ENCODE measurements at places on chromosomes 3 and 15. TPM values are rescaled to one million over a fixed set of nuclear protein-coding genes. Genes with fewer than 3 reads are reported as not detected.

Gene TM4SF18
- 3.3 TPM for total RNA-seq

Gene TM6SF1
- total RNA-seq = 0.90 TPM

Gene DPPA4
- 734 TPM for total RNA-seq

Gene CP
- 2.6 TPM for total RNA-seq

DNA sequence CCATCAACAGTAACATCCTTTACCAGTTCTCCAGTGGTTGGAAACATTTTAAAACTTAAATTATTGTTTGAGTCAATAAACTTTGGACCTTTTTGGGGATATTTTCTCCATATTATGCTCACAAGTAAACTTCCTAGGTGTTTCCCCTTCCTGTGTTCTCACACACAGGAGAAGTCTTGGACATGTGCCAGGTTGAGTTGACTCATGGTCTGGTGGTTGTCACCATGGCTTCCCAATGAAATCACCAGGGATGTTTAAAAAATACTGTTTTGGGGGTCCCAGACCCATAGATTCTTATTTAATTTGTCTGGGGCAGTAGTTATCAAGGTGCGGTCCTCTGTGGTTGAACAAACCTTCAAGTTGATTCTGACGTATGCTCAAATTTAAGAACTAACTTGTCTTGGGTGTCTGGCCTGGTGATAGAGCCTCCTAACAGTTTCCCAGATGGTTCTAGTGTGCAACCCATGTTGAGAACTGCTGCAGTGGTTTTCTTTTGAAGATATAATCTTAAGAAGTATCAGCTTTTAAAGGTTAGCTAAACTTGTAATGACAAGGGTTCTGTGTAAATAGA, 291.8 kb downstream of the EDEM1 start:
- no peak overlapping the region for H3K27ac ChIP-seq
- no peak for DNase-seq
- no peaks in the 10 kb centered on the region for H3K36me3 ChIP-seq
- H3K27me3 ChIP-seq = no peaks in the 10 kb centered on the region
- H3K4me1 ChIP-seq = no peaks in the 10 kb centered on the region

DNA sequence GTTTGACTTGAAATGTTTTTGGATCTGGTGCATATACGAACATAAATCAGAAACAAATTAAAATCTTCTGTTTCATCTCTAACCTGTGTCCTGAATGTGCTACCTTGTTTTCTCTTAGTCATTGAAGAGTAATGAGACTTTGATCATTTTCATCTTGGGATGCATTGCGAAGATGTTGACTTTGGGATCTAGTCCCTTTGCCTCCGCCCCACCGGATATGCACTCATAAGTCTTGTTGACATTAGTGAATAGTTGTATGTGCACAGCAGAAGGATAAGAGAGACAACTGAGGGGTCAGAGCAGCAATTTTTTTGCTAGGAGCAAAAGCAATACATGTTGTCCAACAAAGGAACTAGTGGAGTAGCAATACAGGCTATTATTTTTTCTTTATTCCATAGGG, 35.9 kb upstream of the SPRED1 start:
- H3K4me1 ChIP-seq = no peaks in the 10 kb centered on the region
- no peaks in the 10 kb centered on the region for H3K27me3 ChIP-seq
- no peak overlapping the region for H3K4me3 ChIP-seq
- no peak overlapping the region for H3K27ac ChIP-seq

GRCh38 chr3:134459562-134459961, 26.2 kb downstream of the ANAPC13 start:
- no peak overlapping the region for H3K27ac ChIP-seq
- H3K36me3 ChIP-seq = no peaks in the 10 kb centered on the region
- H3K4me3 ChIP-seq = no peak overlapping the region

- no peaks in the 10 kb centered on the region for H3K27me3 ChIP-seq
- no peak overlapping the region for H3K4me3 ChIP-seq
Observed at GRCh38 chr3:46536758-46537157, 29.3 kb downstream of the LRRC2 start.

DNA sequence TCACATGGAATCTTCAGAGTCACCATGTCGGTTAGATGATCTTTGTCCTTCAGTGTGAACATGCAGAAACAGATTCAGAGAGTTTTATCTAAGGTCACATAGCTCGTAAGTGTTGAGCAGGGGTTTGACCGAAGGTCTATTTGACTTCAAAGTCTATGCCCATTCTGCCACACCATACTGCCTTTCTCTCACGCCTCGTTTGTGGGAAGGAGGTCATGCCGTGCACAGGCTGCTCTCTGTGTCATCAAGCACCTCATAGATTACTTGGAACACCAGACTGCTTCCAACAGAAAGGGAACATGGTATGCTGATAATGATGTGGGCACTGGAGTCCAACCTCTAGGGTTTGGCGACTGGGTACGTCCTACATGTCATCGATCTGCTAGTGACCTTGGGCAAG, 128.8 kb downstream of the SV2B start:
- no peak overlapping the region for H3K4me3 ChIP-seq
- H3K27ac ChIP-seq = no peak overlapping the region
- no peaks in the 10 kb centered on the region for H3K27me3 ChIP-seq
- no peaks in the 10 kb centered on the region for H3K4me1 ChIP-seq

- H3K4me1 ChIP-seq = peaks cover 7% of the 10 kb centered on the region
- peaks cover 2% of the 10 kb centered on the region for H3K27me3 ChIP-seq
- H3K27ac ChIP-seq = no peak overlapping the region
- no peaks in the 10 kb centered on the region for H3K36me3 ChIP-seq
- no peak overlapping the region for H3K4me3 ChIP-seq
- DNase-seq = no peak
Observed at GRCh38 chr3:72538070-72538745, 310.0 kb downstream of the SHQ1 start.

- H3K4me1 ChIP-seq = peaks cover 3% of the 10 kb centered on the region
- DNase-seq = no peak
- no peaks in the 10 kb centered on the region for H3K36me3 ChIP-seq
- H3K4me3 ChIP-seq = peak overlapping the region; percentile 64
Observed at GRCh38 chr15:31869686-31870307, 160.5 kb upstream of the CHRNA7 start.

DNA sequence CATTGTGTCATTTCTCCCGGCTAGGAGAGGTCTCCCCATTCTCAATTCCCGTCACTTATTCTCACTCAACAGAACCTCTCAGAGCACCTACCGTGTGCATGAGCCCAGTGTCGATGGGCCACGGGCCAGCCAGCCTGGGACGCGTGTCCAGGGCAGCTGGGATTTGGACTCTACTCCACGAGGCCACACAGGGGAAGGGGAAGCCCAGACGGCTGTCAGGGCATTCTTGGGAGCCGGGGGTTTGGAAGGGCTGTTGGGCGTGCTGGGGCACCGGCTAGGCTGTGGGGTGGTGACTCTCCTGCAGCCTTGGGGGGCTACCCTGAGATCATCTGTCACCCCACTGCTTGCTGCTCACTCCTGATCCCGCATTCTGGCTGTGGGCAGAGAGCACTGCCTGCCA, 41.7 kb upstream of the PCSK6 start:
- no peak for DNase-seq
- no peak overlapping the region for H3K27ac ChIP-seq
- no peaks in the 10 kb centered on the region for H3K4me1 ChIP-seq
- no peaks in the 10 kb centered on the region for H3K27me3 ChIP-seq
- no peaks in the 10 kb centered on the region for H3K36me3 ChIP-seq

DNA sequence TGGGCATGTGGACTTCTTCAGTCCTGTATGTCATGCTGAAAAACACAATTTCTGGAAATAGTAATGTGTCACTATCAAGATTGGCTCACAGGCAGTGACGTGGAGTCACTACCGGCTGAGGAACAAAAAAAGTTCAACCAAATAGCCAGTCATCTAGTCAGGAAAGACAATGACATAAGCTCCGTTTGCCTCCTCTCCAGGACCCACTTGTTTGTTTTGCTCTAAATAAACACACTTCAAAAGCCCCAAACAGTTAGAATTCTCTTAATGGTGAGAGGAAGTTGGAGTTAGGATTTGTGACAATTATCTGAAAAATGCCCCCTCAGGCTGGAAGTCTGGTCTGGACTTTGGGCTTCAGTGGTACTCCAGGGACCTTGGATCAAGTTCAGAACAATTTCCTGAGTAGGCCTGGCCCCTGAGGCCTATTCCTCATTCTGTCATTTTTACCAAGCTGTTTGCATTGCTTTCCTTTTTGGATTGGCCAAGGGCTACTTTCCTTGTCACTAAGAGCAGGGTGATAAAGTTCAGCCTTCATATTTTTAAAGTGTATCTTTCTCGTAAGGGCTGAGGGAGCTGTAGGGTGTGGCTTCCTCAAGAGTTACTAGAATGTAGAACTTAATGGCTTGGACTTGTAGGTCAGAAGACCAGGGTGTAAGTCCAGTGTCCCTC, 98.9 kb downstream of the EOMES start:
- H3K27me3 ChIP-seq = no peaks in the 10 kb centered on the region
- H3K4me1 ChIP-seq = no peaks in the 10 kb centered on the region
- no peak overlapping the region for H3K4me3 ChIP-seq
- DNase-seq = no peak

DNA sequence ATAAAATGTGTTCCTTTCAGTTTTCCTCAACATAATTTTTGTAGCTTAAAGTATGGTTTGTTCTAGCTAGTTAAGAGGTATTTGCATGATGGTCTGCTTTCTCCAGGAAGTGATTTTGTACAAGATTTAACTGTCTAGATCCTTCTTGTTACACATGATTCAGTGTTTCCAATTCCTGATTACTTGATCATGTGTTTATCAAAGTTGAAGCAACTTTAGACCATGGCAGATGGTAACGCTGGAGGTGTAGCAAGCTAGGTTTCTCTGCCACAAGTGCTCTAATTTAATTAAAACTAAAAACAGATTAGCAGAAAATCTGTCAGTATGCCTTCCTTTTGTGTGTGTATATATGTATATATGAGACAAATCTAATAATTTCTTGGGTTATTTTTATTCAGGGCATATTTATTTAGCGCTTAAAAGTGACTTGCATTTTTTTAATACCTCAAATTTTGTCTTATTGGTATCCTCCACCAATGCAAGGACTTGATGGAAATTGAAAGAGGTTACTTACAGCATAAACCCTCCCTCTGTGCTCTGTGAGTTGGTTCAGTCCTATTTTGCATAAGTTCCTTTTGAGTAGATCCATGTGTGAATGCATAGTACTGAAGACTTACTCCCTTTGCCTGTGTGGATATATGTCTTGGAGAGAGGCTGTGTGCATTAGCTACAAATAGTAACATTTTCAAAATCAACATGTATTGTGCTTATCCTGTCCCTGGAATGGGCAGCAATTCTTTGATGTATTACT, 157.3 kb upstream of the CGNL1 start:
- H3K4me1 ChIP-seq = peaks cover 2% of the 10 kb centered on the region
- no peaks in the 10 kb centered on the region for H3K27me3 ChIP-seq
- no peak for DNase-seq
- no peak overlapping the region for H3K27ac ChIP-seq

GRCh38 chr3:15815696-15816095, 17.9 kb upstream of the ANKRD28 start:
- no peak overlapping the region for H3K27ac ChIP-seq
- no peak overlapping the region for H3K4me3 ChIP-seq
- no peak for DNase-seq
- H3K27me3 ChIP-seq = no peaks in the 10 kb centered on the region
- no peaks in the 10 kb centered on the region for H3K36me3 ChIP-seq
- no peaks in the 10 kb centered on the region for H3K4me1 ChIP-seq

GRCh38 chr15:40594429-40594836, 384 bp downstream of the KNL1 start:
- DNase-seq = no peak
- H3K36me3 ChIP-seq = no peaks in the 10 kb centered on the region
- no peaks in the 10 kb centered on the region for H3K27me3 ChIP-seq
- H3K27ac ChIP-seq = peak overlapping the region; percentile 92
- peak overlapping the region; percentile 84 for H3K4me3 ChIP-seq

GRCh38 chr3:170346481-170347392, 10.8 kb upstream of the SKIL start:
- no peak for DNase-seq
- H3K4me3 ChIP-seq = no peak overlapping the region
